ENCODE measurements at places on chromosomes 16 and 17.

GRCh38 chr16:78317564-78318240 is 218.2 kb downstream of the WWOX start:
- peaks cover 6% of the 10 kb centered on the region for H3K36me3 ChIP-seq
- H3K4me1 ChIP-seq, result peaks cover 2% of the 10 kb centered on the region
- no peak overlapping the region for H3K4me3 ChIP-seq
- H3K27me3 ChIP-seq, result no peaks in the 10 kb centered on the region

GRCh38 chr16:79707876-79708275 is 107.3 kb upstream of the MAF start:
- peaks cover 3% of the 10 kb centered on the region for H3K4me1 ChIP-seq
- H3K4me3 ChIP-seq, result no peak overlapping the region
- no peaks in the 10 kb centered on the region for H3K36me3 ChIP-seq
- no peak overlapping the region for H3K27ac ChIP-seq
- peaks cover 4% of the 10 kb centered on the region for H3K27me3 ChIP-seq

GRCh38 chr17:42188749-42189650 is 3.7 kb upstream of the HCRT start:
- H3K27ac ChIP-seq, result no peak overlapping the region
- peaks cover 25% of the 10 kb centered on the region for H3K4me1 ChIP-seq
- no peak for DNase-seq
- no peaks in the 10 kb centered on the region for H3K36me3 ChIP-seq

- no peak for DNase-seq
- H3K36me3 ChIP-seq, result no peaks in the 10 kb centered on the region
- peaks cover 9% of the 10 kb centered on the region for H3K27me3 ChIP-seq
These were observed 41.7 kb downstream of the RMI2 start for GRCh38 chr16:11386791-11387546.

GRCh38 chr17:1110862-1111598 is 68.8 kb downstream of the ABR start:
- H3K4me1 ChIP-seq, result peaks cover 44% of the 10 kb centered on the region
- H3K27me3 ChIP-seq, result no peaks in the 10 kb centered on the region
- H3K36me3 ChIP-seq, result no peaks in the 10 kb centered on the region
- peak overlapping the region; percentile 29 for H3K27ac ChIP-seq
- peak overlapping the region; percentile 90 for H3K4me3 ChIP-seq
- DNase-seq, result no peak

DNA sequence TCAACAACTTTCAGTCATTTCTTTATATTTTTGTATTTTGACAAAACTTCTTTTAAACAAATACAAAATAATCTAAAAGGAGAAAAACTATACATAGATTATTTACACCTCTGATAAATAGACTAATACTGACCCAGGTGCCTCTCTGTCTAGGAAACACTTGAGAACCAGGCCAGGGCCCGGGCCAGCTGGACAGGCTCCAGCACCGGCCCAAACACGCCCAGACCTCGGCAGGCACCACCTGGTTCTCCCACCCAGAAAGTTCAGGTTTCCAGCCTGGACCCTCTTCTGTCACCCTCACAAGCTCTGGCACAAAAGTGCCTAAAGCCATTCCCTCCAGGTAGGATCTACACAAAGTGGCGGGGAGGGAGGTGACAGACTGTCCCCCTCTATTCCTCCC is 97.0 kb upstream of the DNAH17 start:
- H3K27ac ChIP-seq, result peak overlapping the region; percentile 92
- H3K4me1 ChIP-seq, result peaks cover 25% of the 10 kb centered on the region
- H3K36me3 ChIP-seq, result peaks cover 10% of the 10 kb centered on the region
- H3K4me3 ChIP-seq, result no peak overlapping the region

DNA sequence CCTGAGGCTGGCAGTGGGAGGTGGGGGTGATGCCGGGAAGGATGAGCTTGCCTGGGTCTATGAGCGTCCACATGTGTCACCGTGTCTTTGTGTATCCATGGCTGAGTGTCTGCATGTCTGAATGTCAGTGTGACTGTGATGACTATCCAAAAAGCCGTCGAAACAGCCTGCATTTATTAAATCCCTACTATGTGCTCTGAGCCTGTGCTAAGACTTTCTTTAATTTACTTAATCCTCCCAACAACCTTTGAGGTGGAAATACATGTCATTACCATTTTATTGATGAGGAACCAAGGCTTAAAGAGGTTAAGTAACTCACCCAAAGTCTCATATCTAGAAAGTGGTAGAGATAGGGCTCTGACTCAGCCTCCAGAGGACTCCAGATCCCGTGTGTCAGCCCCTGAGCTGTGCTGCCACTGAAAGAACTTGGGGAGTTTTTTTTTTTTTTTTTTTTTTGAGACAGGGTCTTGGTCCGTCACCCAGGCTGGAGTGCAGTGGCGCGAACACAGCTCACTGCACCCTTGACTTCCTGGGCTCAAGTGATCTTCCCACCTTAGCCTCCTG is 20.0 kb downstream of the ARHGAP23 start:
- no peak overlapping the region for H3K27ac ChIP-seq
- H3K4me3 ChIP-seq, result no peak overlapping the region
- H3K4me1 ChIP-seq, result peaks cover 12% of the 10 kb centered on the region

DNA sequence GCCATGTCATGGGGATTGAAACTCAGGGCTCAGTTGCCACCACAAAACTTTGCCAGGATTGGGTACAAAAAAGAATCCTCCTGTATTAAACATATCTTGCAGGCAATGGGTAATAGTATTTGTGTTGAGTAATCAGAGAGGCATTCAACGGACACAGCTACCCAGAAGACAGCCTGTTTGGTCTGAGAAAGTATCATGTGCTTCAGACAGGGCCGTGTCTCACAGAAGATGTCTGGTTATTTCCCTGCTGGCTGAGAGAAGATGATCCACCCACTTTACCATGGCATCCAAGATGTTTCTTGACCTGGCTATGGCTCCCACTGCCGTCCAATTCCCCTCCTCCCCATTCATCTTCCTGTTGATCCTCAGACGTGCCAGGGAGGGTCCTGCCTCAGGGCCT is 304.3 kb upstream of the XYLT1 start:
- H3K36me3 ChIP-seq, result no peaks in the 10 kb centered on the region
- peaks cover 18% of the 10 kb centered on the region for H3K27me3 ChIP-seq
- H3K27ac ChIP-seq, result no peak overlapping the region
- H3K4me1 ChIP-seq, result no peaks in the 10 kb centered on the region
- no peak for DNase-seq

- no peak for DNase-seq
- no peaks in the 10 kb centered on the region for H3K27me3 ChIP-seq
- H3K27ac ChIP-seq, result peak overlapping the region; percentile 98
- peaks cover 19% of the 10 kb centered on the region for H3K4me1 ChIP-seq
- peaks cover 7% of the 10 kb centered on the region for H3K36me3 ChIP-seq
- H3K4me3 ChIP-seq, result peak overlapping the region; percentile 100
These were observed 1.5 kb downstream of the HEATR6 start for GRCh38 chr17:60077226-60077625.

DNA sequence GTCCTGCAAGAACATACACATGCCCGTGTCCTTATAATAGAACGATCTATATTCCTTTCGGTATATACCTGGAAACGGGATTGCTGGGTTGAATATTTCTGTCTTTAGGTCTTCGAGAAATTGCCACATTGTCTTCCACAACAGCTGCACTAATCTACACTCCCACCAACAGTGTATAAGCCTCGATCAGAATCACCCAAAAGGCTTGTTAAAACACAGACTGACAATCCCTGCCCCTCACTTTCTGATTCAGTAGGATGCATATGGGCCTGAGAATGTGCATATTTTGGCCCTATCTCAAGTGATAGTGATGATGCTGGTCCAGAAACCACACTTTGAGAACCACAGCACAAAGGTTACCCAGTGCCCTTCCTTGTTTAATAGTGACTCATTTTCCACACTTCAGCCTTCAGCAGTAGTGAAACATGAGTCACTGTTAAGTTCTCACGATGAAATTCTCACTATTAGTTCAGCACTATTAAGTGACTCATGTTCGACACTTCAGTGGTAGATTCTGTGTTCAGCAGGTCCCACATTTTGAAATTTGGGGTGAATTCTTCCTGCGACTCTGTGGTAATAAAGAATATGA is 215.6 kb downstream of the GRIN2A start:
- H3K4me3 ChIP-seq, result no peak overlapping the region
- DNase-seq, result no peak
- no peaks in the 10 kb centered on the region for H3K27me3 ChIP-seq
- no peak overlapping the region for H3K27ac ChIP-seq
- no peaks in the 10 kb centered on the region for H3K4me1 ChIP-seq
- no peaks in the 10 kb centered on the region for H3K36me3 ChIP-seq

GRCh38 chr16:82040296-82040695 is 5.2 kb downstream of the HSD17B2 start:
- no peak overlapping the region for H3K4me3 ChIP-seq
- DNase-seq, result no peak
- H3K27ac ChIP-seq, result no peak overlapping the region
- H3K27me3 ChIP-seq, result peaks cover 41% of the 10 kb centered on the region
- no peaks in the 10 kb centered on the region for H3K36me3 ChIP-seq
- no peaks in the 10 kb centered on the region for H3K4me1 ChIP-seq

- peaks cover 4% of the 10 kb centered on the region for H3K4me1 ChIP-seq
- no peak overlapping the region for H3K4me3 ChIP-seq
- no peak for DNase-seq
- H3K27me3 ChIP-seq, result peaks cover 19% of the 10 kb centered on the region
These were observed 37.5 kb downstream of the SPECC1 start for GRCh38 chr17:20046629-20047028.

DNA sequence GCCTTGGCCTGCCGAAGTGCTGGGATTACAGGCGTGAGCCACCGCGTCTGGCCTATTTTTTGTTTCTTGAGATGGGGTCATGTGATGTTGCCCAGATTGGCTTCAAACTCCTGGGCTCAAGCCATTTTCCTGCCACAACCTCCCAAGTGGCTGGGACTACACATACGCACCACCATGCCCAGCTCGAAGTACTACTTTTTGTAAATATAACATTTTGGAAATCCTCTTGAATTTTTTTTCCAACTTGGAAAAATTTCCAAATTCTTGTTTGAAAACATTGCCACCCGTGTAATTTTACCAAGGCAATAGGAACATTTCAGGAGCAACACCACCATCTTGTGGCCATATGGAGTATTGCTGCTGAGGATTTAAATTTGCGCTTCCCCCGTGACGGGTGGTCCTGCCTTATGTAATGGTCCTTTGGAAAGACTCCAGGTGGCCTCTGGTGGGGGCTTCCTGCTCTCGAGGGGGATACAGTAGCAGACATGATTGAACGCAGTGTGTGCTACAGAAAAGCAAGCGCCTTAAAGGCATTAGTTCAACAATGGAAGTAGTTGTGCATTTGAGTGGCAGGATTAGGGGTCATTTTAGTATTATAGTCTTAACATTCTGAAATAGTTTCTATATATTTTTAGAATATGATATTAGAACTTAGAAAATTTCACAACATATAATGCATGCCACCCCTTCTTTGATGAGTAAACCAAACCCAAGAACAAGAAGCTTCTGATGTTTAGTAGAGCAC is 8.0 kb downstream of the FLYWCH1 start:
- peak overlapping the region; percentile 49 for H3K4me3 ChIP-seq
- DNase-seq, result peak; percentile 59
- no peaks in the 10 kb centered on the region for H3K27me3 ChIP-seq
- peak overlapping the region; percentile 37 for H3K27ac ChIP-seq

DNA sequence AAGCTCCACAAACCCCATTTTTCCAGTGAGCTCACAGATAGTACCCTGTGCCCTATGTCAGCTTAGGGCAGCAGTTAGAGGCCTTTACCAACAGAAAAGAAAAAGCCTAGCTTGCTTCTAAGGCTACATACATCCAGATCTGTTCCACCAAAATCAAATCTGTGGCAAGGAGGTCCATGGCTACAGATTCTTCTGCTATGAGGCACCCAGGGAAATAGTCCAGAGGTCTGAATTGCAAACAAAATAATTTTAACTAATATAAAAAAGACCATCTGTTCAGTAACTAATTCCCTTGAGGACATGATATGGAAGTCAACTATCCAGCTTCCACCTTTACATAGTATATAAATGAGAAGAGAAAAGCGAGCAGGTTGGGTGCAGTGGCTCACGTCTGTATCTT is 129.3 kb downstream of the PARN start:
- peaks cover 19% of the 10 kb centered on the region for H3K4me1 ChIP-seq
- H3K27ac ChIP-seq, result no peak overlapping the region
- no peak overlapping the region for H3K4me3 ChIP-seq
- peaks cover 3% of the 10 kb centered on the region for H3K36me3 ChIP-seq

Data from T-helper 17 cell (primary cell).